T-helper 9 cell (primary cell): ENCODE measurements at places on chromosomes 7 and 10.

DNA sequence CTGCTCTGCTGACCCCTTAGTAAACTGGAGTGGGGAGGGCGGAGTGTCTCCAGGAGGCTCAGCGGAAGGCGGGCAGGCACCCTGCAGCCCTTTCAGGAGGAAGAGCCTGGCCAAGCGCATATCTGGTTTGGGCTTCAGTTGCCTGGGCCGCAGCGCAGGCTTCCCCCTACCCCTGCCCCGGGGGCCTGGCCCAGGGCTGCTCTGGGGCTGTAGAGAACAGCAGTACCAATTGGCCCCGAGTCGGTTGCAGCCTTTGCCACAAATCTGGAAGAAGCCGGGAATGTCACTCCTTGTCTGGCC is 28.1 kb upstream of the JAKMIP3 start:
- DNase-seq: no peak

- DNase-seq: no peak
Measured at GRCh38 chr7:69540287-69540686, 58.0 kb upstream of the AUTS2 start.

DNA sequence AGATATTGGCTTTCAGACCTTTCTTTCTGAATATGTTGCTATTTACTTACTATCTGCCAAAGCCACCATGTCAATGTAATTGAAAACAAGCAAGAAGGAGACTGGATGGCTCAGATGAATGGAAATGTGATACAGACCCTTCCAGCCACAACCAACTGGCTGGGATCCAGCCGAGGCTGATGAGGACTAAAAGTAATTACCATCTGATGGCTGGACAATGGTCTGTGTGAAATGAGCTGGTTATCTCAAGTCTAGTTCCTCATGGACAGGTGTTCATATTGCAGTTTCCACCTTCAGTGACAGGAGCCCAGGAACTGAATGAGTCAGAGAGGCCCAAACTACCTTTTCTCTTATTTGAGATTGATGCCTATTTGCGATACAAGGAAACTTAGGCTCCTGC is 267.5 kb downstream of the GATA3 start:
- DNase-seq: no peak

- DNase-seq: no peak
Measured at GRCh38 chr10:78218798-78219490, 185.3 kb downstream of the RPS24 start.

- no peak for DNase-seq
Measured at GRCh38 chr7:106806556-106806955, 58.5 kb upstream of the PIK3CG start.

GRCh38 chr7:105323366-105323765 is 65.4 kb downstream of the SRPK2 start:
- no peak for DNase-seq

DNA sequence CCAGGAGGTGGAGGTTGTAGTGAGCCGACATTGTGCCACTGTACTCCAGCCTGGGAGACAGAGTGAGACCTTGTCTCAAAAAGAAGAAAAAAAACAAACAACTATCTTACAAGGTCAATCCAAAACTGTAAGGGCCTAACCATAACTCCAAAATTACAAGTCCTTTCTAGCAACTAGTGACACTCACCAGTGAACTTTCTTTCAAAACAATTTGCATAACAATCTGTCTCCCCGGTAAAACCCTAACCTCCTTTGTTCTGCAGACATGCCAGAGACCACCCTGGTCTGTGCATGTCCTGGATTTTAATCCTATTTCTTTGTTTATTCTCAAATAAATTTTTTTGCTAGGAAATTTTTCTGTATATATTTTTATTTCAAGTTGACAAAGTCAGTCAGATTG is 68.1 kb downstream of the EXOC6 start:
- DNase-seq: no peak

- DNase-seq: no peak
Measured at GRCh38 chr7:67489881-67490280, 493.2 kb downstream of the TYW1 start.

DNA sequence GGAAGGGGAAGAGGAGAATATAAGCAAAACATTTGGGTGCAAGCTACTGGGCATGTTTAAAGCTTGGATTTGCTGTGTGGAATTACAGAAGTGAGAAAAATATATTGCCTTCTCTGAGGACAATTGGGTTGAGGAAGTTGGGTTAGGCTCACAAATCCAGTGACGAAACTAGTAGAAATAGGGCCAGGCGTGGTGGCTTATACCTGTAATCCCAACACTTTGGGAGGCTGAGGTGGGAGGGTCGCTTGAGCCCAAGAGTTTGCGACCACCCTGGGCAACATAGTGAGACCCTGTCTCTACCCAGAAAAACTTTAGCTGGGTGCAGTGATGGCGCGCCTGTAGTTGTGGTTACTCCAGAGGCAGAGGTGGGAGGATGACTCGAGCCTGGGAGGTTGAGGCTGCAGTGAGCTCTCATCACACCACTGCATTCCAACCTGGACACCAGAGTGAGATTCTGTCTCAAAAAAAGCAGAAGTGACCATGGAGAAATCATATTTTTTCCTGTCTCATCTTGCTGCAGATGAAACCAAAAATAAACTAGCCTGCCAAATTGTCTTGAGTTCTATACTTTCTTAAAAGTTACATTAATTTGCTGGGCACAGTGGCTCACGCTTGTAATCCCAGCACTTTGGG is 22.4 kb downstream of the NRBF2 start:
- no peak for DNase-seq

DNA sequence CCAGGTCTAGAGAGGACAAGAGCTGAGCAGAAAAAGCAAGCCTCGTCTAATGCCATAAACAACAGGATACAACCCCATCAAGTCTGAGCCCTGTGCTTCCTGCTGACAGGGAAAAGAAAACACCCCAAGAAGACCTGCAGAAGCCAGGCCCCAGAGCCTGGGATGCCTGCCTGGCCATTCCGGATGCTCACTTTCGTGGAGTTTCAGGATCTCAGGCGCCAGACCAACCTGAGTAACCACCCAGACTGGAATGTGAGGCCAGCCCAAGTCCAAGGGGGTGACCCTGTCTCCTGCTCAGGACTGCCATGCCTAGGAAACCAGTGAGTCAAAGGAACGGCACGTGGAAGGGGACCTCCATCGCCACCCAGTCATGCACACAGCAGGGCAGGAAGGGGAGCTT is 74.3 kb downstream of the PLXNA4 start:
- no peak for DNase-seq

DNA sequence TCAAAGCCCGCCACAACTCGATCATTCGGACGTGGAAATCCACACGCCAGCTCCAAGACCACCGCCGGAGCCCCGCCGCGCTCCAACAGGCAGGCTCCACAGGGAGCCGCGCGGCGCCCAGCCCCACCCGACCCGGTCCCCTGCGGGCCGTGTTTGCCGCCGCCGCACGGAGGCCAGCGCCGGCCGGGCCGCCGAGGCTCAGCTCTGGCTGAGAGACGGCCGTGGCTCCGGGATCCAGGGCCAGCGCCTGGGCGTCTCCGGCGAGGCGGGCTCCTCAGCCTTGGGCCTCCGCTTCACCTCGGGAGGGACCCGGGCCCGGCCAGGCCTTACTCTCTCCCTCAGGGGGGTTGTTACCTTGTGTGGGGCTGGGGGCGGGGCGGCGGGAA is 333 bp downstream of the SMNDC1 start:
- no peak for DNase-seq

DNA sequence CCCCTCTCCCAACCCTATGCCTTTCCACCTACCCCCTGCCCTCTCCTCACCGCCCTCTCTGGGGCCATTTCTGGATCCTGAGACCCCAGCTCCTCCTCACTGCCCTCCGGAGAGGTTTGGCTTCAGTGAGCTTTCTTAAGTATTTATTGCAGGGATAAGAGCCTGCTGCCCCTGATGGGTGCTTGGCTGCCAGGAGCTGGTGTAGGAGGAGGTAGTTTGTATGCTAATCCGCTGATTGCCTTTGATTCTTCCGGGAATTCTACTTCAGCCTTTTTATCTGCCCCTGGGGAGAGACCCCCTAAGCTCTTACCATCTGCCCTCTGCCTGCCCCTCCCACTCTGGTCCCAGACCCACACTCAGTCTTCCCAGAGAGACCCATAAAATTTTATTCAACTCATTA is 263.5 kb upstream of the PODXL start:
- no peak for DNase-seq

DNA sequence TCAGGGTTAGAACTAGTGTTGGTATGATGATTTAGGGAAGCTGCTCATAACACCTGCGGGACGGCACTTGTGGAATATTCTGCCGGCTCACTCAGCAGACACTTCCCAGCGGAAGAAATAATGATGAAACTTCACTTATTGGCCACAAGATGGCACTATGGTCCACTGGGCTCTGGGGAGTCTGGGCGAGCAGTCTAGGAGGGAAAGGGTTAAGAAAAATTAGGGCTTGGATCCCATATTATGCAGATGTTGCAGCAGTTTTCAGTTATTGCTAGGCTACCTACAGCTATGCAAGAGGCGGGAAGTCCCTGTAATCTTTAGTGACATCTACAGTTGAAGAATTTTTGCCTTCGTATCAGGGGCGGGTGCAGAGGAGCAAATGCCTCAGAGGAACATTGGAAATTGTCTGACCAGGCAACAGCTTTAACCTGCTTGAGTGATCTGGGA is 238.7 kb upstream of the PRSS58 start:
- no peak for DNase-seq

DNA sequence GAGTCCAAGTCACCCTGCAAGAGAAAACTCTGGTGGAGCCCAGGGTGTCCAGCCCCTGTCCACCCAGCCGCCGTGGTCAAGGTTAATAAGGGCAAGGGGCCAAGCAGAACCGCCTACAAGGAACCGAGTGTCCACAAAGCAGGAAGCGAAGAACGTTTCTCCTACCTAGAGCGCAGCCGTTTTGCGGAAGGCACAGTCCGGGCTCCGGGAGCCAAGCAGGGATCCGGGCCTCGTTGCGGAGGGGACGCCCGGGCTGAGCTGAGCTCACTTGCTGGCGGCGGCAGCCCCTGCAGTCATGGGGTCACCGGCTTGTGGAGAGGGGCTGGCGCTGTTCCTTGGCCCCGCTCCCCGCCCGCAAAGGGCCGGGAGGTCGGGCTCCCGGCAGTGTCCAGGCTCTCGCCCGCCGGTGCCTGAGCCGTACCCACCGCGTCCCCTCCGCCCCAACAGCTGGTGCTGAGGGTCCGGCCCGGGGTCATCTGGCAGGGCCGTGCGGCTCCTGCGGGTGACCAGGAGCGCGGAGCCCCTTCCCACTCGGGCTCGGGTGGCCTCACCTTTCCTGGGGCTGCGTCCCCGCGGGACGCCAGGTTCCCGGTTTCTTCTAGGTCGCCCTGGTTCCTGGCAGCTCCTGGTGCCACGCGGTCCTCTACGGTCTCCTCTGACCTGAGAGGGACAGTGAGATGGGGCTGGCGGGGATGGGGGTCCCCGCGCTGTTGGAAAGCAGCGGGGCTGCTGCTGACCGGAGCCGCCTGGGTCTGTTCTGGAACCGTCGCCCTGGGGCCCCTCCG is 14.0 kb upstream of the ZNF273 start:
- peak; percentile 15 for DNase-seq

DNA sequence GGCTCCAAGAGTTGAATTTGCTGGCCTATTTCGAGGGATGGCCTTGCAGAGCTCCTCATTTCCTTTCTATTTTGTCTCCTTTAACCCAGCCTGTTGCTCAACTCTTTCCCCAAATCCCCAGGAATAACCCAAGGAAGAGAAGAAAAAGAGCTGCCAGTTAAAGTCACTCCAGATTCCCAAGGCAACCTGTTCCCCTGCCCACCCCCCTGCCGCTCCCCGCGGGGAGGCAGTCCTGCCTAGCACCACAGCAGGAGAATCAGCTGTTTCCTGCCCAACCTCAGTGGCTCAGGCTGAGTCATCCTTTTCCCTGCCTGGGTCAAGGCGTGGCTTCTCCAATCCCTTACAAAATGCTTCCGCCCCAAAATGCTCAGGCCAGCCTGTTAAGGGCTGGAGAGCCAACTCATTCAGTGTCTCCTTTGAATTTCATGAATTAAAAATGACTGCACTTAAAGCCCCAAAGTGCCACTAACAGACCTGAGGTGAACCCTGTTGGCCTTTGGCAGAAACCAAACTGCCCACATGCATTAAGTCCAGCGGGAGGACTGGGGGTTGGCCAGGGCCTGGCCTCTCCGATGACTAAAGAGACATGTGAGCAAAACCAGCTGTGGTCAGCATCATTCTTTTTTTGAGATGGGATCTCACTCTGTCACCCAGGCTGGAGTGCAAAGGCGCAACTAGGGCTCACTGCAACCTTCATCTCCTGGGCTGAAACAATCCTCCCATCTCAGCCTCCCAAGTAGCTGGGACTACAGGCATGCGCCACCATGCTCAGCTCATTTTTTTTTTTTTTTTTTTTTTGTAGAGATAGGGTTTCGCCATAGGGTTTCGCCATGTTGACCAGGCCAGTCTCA is 83.2 kb upstream of the KIF5B start:
- no peak for DNase-seq

DNA sequence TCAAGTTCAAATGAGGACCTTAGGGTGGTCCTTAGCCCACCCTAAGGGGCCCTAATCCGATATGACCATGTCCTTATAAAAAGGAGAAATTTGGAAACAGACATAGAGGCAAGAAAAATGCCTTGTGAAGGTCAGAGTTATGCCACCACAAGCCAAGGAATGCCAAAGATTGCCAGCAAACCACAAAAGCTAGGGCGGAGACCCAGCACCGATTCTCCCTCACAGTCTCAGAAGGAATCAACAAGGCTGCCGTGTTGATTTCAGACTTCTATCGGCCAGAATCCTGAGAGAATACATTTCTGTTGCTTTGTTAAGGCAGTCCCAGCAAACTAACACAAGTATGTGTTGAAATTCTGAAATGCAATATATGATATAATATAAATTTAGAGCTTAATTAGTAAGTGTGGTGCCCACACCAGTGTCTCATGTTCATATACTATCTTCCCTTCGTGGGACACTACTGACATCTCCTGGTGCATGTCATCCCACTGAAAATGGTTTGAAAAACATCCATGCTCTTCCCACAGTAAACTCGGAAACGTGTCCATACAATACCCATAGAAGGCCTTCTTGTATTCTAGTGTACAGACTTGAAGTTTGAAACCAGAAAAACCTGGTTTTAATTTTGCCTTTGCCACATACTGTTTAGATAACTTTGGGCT is 349.0 kb downstream of the TNS3 start:
- no peak for DNase-seq

- no peak for DNase-seq
Measured at GRCh38 chr7:150476285-150476684, 25.9 kb downstream of the GIMAP8 start.

GRCh38 chr7:15848901-15849300 is 162.4 kb upstream of the MEOX2 start:
- DNase-seq: no peak

GRCh38 chr7:30812676-30813075 is 41.5 kb downstream of the MINDY4 start:
- no peak for DNase-seq

- DNase-seq: no peak
Measured at GRCh38 chr10:64067009-64067606, 545.9 kb downstream of the REEP3 start.

DNA sequence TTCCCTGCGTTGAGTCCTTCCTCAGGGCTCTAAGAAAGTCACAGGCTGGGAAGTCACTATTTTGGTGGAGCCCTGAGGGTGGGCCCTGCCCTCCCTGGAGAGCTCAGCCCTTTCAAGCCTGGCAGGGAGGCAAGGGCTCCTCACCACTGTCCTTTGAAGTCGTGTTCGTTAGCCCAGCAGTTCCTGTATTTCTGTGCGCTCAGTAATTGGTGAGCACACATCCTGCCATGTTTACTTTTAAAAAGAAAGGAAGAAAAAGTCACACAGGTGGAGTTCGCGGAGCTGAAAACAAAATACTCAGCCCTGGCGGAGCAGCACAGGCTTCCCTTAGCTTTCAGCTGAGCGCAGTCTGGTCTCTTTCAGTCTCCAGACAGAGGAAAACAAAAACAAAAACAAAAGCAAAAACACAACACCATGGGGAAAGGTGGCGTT is 37.1 kb downstream of the PRKCQ start:
- DNase-seq: peak; percentile 36

GRCh38 chr7:127736511-127736910 is 84.5 kb downstream of the SND1 start:
- DNase-seq: no peak
